Naive thymus-derived CD4-positive, alpha-beta T cell (primary cell): ENCODE measurements at places on chromosomes 3 and 15. TPM values are rescaled to one million over a fixed set of nuclear protein-coding genes. Genes with fewer than 3 reads are reported as not detected.

The ABHD5 gene
- 6.1 TPM for total RNA-seq

The RLBP1 gene
- total RNA-seq, result not detected

The ADAM10 gene
- 168 and 175 TPM in 2 replicates for total RNA-seq

The TRIM42 gene
- total RNA-seq, result not detected

The MOBP gene
- total RNA-seq, result 0.07 TPM in 1 of 2 replicates, not detected in the other

The SOX14 gene
- total RNA-seq, result not detected

The AADACL2 gene
- total RNA-seq, result not detected

The ZNF662 gene
- total RNA-seq, result 5.6 TPM

The PPP4R2 gene
- total RNA-seq, result 63.8 TPM

The LYSMD2 gene
- 33.8 TPM for total RNA-seq

The TNNC1 gene
- total RNA-seq, result 6.9 TPM

The GUCA1C gene
- not detected for total RNA-seq

The CMTM7 gene
- 60.1 TPM for total RNA-seq

The SLC2A2 gene
- not detected for total RNA-seq

The RSL24D1 gene
- total RNA-seq, result 108 TPM

The UNC45A gene
- 66.1 and 72.7 TPM in 2 replicates for total RNA-seq

The ZPLD1 gene
- total RNA-seq, result not detected in 2 replicates

The CFAP91 gene
- total RNA-seq, result not detected

The CFAP20DC gene
- total RNA-seq, result 0.43 TPM

The CD276 gene
- 0.76 TPM for total RNA-seq

The PPP1R14D gene
- not detected for total RNA-seq

The SLCO2A1 gene
- not detected for total RNA-seq

The MESD gene
- 18.2 TPM for total RNA-seq

The CD96 gene
- 309 and 317 TPM in 2 replicates for total RNA-seq

The IL17RC gene
- 3.2 TPM for total RNA-seq

The ZSCAN2 gene
- 6.8 and 7.4 TPM in 2 replicates for total RNA-seq

The THSD4 gene
- not detected for total RNA-seq

The TMCO5A gene
- total RNA-seq, result not detected

The C2CD4A gene
- total RNA-seq, result not detected

The RASGRP1 gene
- total RNA-seq, result 101 TPM

The DNAH12 gene
- total RNA-seq, result 0.07 TPM

The FBLN2 gene
- not detected for total RNA-seq

The TM4SF18 gene
- not detected for total RNA-seq

The ACOX2 gene
- total RNA-seq, result not detected

The HYPK gene
- 27.0 TPM for total RNA-seq

The KLF13 gene
- total RNA-seq, result 199 TPM

The LCMT2 gene
- total RNA-seq, result 18.6 TPM

The NRG4 gene
- total RNA-seq, result not detected

The CCR9 gene
- not detected in 2 replicates for total RNA-seq

The RASL12 gene
- not detected for total RNA-seq

The CNTN6 gene
- not detected in 2 replicates for total RNA-seq

The FAM3D gene
- not detected for total RNA-seq

The EIF4E3 gene
- total RNA-seq, result 39.2 TPM

The CLSTN2 gene
- not detected for total RNA-seq

The GJD2 gene
- not detected for total RNA-seq

The CP gene
- total RNA-seq, result not detected

The LRRIQ4 gene
- not detected for total RNA-seq
